AG09309 (cell line): ENCODE measurements at places on chromosomes 12 and 14.
A peak's percentile ranks its signal among the peaks of the same experiment; 100 is the strongest.

GRCh38 chr14:54188064-54188666 is 208.6 kb upstream of the CDKN3 start:
- no peak for DNase-seq

DNA sequence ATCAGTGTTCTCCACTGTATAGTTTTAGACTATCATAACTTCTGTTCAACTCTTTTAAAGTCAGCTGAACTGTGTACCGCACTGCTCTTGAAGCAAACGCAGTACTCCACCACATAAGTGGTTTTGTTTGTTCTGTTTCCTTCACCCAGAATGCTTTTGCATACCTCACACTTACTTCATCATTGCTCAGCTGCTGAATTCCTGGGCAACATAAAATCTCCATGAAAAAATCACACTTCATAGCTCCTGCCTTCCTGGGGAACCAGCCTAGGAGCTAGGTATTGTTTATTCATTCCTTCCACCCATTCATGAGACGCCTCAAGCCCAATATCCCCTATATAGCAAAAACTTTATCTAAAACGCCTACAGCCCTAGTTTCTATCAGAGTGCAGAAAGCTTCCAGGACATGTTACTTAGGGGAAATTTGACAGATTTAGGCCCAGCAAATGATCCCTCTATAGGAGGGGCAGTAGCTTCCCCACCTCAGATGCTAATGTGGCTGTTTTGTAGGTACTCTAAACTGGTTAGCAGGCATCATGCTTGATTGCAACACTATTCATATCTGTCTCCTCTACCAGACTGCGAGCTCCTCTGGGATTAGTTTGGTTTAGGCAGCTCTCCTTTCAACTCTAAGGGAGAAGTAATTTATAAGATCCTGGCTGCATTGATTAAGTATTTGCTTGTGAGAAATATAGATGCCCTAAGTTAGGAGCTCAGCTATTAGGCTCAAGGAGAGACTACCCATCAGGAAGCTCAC is 44.5 kb downstream of the LRRC9 start:
- DNase-seq = no peak

DNA sequence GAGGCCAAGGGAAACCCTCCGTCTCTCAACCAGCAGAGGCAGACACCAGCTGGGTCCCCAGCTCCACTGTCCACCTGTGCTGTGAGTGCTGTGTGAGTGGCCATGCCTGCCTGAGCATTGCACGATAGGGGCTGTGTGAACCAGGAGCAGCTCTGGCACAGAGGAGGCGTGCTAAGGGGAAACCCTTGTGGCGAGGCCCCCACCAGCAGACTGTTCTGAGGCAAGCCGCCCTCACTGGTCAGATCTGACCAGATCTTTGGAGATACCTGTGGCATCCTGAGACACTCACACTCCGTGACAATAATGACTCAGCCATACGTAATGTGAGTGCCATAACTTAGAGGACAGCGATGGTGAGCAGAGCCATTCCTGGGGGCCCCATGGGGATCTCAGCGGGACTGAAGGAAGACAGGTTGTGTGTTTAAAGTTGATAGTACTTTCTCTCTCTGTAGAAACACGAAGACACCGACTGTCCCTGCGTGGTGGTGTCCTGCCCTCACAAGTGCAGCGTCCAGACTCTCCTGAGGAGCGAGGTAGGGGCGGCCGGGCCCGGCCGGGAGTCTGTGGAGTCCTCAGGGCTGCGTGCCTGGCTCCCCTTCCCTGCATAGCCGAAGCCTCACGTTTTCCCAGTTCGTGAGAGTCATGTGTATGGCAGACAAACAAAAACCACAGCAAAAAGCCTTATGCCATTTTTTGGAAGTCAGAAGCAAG is 36.6 kb upstream of the AMN start:
- DNase-seq = no peak

DNA sequence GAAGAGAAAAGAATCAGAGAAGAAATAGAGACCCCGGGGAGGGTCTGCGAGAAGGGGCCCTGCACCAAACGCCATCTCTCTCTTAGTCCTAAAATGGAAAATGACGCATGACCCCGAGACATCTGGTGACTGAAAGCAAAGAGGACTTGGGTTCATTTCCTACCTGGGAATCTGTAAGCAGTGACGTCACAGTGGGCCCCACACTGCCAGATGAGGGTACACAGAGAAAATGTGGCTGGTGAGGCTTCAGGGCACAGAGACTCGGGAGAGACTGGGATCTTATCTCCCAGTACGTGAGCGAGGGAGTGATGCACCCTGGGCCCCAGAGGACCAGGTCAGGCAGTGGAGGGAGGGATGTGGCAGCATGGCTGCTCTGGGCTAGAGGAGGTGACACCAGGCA is 288.1 kb upstream of the SFSWAP start:
- DNase-seq = no peak

- no peak for DNase-seq
Measured at GRCh38 chr14:103581954-103582703, 19.4 kb downstream of the COA8 start.

GRCh38 chr12:106632797-106633450 is 50.1 kb downstream of the RFX4 start:
- no peak for DNase-seq

DNA sequence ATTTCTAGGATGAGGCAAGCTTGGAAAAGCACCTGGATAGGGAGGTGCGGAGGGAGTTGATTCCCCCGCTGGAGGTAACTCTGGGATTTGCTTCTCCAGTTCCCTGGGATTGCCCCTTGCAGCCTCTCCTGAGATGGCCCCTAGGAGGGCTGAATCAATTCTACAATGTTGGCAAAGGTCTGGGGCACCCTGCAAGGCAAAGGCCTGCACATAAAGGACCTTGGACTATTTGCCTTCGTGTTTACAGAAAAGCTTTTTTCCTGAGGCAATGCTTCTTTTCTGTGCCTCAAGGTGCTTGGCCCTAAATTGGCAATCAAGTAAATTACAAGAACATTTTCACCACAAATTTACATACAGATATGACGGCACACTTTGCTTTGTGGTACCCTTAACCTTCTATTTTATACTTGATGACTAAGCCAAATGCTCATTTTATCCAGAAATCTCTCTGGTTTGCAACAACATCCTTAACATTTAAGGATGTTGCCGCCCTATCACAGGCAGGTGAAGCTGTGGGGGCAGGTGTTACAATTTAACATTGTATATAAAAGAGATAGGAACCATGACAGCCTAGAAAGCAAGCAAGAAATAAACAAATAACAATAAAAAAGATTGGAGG is 40.3 kb downstream of the TIMELESS start:
- no peak for DNase-seq

DNA sequence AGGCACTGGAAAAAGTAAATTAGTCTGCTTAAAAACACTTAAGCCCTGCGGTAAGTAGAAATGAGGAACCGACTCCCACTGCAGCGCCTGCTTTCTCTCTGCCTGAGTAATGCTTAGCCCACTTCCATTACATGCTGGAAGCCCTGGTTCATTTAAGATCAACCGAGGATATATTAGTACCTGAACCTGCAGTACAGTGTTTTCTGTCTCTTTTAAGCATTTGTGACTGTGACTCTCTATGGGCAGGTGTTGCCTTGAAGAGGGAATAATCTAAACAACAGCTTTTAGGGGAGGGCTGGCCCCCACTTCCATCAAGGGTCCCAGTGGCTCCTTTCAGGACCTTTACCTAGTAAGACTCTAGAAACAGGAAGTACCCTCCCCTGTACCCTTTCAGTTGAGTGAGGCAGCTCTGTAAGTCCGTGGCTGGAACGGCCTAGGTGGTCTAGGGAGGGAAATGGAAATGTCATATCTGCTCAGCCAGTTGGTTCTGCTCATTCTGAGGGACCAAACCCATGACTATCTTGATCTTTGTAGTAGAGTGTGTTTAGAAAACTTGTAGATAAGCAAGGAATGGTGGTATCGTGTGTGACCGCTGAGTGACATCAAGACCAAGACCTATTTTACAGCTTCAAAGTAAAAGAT is 56.2 kb downstream of the FNTB start:
- no peak for DNase-seq

GRCh38 chr12:54221402-54221984 is 32.7 kb upstream of the SMUG1 start:
- no peak for DNase-seq

DNA sequence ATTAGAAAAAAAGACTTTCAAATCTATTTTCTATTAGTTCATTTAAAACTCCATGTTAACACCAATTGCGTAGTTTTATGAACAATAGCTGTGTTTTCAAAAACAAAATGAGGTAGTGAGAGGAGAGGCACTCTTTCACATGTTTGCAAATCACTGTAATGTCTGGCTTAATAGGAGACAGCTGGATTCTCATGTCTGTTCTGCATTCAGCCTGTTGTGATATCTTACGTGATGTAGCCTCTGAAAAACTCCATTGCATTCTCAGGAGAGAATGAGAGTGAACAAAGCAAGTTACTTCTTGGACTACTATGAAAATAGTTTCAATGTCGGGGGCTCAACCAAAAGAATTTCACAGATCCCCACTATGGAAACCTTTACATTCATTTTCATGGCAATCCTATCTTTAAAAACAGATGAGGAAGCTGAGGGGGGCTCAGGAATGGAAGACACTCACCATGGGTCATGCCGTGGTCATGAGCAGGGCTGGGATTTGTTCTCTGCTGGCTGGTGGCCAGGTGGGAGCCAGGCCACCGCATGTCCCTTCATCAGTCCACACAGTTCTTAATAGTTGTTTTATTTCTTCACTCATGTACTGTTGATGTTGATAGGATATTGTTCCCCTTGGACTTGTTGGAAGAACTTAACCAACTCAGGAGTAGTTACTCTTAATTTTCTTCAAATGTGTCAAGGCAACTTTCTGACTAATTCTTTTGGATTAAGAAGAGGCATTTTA is 346.2 kb upstream of the FAR2 start:
- no peak for DNase-seq

DNA sequence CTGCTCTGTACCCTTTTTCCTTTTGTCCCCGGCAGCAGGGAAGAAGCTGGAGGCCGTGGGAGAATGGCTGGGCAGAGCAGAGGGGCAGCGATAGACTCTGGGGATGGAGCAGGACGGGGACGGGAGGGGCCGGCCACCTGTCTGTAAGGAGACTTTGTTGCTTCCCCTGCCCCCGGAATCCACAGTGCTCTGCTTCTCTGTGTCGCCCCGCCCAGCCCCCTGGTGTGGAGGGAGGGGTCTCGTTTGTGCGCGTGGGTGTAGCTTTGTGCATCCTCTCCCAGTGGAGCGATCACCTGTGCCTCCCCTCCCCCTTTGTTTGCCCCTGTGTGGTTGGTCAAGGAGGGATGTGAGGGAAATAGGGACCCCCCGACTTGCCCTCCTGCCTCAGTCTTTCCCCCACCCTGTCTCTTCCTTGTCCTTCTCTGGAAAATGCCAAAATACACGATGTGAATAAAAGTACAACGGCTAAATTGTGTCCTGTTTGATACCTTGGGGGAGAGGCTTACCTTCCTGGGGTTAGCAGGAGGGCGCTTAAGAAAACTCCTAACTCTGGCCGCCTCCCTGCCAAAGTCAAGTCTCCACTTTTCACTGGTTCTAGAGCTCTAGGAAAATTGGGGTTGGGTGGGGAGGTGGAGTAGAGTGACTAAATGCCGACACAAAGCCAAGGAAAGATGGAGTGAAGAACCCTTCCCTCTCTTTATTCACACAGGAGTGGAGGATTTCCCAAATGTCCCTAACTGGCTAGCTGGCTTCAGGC is 990 bp upstream of the TPI1 start:
- no peak for DNase-seq

- DNase-seq = peak; percentile 39
Measured at GRCh38 chr12:53613821-53614220, 12.4 kb downstream of the ATF7 start.

GRCh38 chr14:68440820-68441219 is 352.0 kb downstream of the ZFP36L1 start:
- DNase-seq = no peak

DNA sequence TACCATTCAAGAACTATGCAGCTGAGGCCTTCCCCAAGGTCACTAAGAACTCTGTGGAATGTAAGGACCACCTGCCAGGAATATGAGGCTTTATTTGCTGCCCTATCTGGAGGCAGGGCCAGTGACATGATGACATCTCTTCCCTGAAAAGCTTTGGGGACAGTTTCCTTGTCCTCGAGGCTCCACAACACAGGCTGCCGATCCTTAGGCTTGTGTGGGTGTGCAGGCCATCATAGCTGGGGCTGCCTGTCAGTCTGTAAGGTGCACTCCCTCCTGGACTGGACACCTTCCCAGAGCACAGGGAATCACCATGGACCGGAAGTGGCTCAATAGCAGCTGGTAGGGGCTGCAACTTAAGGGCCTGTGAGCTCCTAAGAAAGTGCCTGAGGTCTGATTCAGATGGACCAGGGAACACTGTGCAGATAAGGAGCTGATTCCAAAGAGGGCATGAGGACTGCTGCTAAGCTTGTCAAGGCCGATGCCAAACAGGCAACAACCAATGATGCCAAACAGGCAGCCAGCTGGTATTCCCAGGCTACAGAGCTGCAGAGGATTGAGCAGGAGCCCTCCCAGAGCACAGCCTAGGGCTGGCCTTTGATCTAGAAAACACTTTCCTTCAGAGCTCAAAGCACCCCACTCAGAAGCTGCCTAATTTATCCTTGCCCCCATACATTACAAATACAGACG is 84.3 kb downstream of the CRACR2A start:
- DNase-seq = no peak

DNA sequence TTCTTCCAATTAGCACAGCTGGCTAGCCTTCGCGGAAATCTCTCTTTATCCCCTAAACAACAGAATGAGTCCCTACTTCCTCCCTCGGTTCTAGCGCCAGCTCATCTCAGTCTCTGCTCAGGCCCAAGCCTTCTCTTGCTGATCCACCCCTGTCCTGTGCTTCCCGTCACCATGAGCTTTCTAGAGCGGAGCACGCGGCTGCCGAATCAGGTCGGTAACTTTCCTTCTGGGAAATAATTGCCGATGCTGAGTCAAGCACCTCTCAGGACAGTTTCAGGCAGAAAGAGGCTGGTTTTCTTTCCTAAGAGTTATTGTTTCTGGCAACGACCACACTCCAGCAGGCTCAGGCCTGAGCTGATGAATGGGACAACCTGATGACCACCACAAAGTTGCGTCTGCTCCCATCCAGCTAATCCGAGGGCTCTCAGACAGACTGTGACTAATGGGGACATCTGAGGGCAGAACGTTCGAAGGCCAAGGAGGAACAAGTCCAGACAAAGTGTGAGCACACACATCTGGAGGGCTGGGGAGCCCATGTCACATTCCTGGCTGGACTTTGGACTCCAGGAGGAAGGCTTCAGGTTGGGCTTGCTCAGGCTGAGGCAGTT is 13.6 kb upstream of the GPR68 start:
- peak; percentile 57 for DNase-seq

GRCh38 chr12:126726481-126727217 is 1540.3 kb upstream of the TMEM132C start:
- DNase-seq = no peak
